ENCODE measurements at places on chromosomes 4 and X.

GRCh38 chr4:138832563-138832962 lies 183.0 kb upstream of the NOCT start:
- DNase-seq: no peak

- peak; percentile 99 for DNase-seq
Observed at GRCh38 chrX:13376857-13377549, 57.1 kb upstream of the ATXN3L start.

DNA sequence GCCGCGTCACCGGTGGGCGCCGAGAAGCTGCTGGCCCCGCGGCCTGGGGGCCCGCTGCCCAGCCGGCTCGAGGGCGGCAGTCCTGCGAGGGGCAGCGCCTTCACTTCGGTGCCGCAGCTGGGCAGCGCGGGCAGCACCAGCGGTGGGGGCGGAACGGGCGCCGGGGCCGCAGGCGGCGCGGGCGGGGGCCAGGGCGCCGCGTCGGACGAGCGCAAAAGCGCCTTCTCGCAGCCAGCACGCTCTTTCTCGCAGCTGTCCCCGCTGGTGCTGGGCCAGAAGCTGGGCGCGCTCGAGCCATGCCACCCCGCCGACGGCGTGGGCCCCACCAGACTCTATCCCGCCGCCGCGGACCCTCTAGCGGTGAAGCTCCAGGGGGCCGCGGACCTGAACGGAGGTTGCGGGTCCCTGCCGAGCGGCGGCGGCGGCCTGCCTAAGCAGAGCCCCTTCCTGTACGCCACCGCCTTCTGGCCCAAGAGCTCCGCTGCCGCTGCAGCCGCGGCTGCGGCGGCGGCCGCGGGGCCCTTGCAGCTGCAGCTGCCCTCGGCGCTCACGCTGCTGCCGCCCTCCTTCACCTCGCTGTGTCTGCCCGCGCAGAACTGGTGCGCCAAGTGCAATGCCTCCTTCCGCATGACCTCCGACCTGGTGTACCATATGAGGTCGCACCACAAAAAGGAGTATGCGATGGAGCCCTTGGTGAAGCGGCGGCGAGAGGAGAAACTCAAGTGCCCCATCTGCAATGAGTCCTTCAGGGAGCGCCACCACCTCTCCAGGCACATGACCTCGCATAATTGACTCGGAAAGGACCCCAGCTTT lies 5.6 kb downstream of the PRDM8 start:
- DNase-seq: no peak

GRCh38 chr4:14392378-14392777 lies 609.9 kb upstream of the CPEB2 start:
- DNase-seq: no peak

DNA sequence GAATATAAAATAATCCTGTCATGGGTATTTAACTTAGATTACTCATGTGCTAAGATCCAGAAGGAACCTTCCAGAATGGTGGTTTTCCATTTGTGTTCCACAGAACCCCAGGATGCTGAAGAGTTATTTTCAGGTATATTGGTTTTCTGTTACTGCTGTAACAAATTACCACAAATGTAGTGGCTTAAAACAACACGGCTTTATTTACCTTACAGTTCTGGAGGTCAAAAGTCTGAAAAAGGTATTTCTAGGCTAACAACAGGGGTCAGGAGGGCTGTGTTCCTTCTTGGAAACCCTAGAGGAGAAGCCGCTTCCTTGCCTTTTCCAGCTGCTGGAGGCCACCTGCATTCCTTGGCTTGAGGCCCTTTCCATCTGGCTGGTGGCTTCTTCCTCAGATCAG lies 57.9 kb upstream of the HPSE start:
- no peak for DNase-seq

- no peak for DNase-seq
Observed at GRCh38 chr4:122163301-122163700, 11.2 kb downstream of the BLTP1 start.

DNA sequence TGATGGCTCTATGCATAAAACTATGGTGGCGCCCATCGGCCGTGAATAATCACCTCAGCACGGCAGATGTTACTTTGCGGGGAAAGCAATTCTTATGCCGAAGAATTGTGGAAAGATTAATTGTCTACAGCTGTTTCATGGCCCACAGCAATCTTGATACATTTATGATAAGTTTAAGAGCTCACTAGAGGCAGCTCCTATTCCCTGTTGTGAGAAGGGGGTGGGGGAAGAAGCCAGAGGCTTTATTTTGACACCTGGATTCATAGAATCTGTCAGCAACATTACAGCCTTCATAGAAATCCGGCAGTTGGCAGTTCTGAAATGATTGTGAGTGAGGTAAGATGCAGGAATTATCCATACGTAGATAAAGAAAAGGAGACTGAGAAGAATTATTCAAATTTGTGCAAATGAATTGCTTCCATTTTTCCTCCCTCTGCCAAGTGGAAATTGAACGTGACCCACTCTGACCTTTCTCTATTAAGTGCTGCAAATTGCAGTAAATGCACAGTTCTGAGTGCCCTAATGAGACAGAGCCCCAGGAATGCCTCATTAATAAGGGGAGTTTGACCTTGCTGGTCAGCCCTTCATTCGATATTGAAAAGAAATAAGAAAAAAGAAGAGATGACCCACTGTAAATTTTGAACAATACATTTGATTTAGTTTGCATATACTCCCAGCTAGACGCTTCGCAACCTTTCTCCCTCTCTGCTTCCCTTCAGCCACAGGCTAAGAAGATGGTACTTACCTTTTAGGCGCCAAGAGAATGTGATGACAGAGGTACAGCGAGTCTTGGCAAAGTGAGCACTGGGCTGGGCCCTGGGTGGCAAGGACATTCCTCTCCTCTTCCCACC lies 188.8 kb downstream of the GPAT3 start:
- DNase-seq: no peak

Measured in GM04503 (cell line).